Astrocyte of the cerebellum (primary cell): ENCODE measurements at places on chromosomes 16 and 17.

GRCh38 chr17:56707312-56708219 lies 114.1 kb downstream of the NOG start:
- DNase-seq, result no peak

GRCh38 chr17:55161935-55162555 lies 102.7 kb upstream of the HLF start:
- peak; percentile 53 for DNase-seq

DNA sequence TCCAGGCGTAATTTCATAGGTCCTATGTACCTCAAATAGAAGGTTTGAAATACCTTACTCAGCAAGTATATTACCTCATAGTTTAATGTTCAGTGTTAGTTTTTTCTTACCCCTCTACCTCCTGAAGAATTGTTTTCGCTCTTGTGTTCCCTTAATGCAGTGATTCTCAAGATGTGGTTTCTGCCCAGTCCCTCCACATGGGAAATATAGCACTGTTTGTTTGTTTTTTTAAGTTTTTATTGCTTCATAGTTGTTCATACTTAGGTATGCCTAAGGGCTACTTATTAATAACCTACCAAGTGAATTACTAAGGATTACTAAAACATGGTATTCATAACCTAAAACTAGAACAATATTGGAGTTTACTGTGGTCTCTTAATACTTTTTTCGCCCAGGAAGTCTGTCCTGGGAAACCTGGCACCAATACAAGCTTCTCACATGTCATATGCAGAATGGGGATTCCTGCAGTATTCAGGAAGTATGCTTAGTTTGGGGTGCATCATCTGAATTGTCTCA lies 5.0 kb downstream of the RSPRY1 start:
- DNase-seq, result no peak

GRCh38 chr16:84930298-84931106 lies 80.8 kb downstream of the ZDHHC7 start:
- no peak for DNase-seq

DNA sequence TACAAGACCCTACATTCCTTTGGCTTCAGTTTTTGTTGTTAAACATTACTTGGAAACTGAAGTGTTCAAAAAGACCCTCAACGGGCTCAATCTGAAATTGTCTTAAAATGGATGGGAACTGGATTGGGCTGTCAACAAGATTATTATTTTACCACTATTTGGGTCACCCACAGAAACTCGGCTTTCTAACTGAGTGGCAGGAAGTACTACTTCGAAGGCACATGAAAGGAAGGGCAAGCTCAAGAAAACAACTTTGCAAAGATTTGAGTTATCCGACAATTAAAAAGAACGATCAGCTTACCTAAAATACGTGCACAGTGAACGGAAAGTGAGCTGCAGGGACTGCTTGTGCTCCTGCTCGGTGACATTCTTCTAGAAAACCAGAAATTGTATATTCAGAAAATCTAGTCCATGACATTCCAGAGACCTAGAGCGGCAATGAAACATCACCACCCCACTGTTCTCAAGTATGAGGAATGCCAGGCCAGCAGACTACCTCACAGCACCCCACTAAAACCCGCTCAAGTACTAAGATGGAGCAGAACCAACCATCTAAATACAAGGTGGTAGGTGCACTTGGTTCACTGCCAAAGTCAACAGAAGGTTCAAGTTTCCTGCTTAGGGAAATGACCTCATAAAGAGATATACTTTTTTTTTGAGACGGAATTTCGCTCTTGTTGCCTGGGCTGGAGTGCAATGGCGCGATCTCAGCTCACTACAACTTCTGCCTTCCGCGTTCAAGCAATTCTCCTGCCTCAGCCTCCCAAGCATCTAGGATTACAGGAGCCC lies 60.5 kb downstream of the ZZEF1 start:
- no peak for DNase-seq

DNA sequence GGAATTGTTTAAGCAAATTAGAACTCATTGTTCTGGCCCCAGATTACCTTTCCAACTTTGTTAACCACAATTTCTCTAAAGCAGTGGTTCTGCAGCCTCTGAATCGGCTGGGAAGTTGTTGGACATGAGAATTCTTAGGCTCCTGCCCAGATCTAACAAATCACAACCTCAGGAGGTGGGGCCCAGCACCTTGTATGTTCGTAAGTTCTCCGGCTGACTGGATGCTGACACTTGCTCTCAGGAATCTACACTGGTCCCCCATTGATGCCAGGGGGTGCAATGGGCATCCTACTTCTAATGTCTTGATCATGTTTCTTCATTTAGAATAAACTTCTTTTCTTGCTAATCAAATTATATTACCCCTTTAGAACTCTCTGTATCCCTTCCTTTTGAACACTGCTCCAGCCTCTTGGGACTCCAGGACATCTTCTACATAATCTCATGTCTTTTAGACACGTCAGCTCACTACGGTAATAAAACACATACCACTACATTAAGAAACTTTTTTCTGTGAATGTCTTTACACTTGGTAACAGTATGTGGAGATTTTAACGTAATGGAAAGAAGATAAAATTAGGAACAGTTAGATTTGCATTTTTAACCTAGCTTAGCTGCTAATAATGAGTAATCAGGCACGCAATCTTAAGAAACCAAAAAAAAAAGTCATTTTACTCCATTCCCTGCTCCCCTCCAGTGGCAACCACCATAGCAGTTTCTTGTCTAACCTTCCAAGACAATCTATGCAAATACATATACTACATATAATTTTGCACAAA lies 143.2 kb downstream of the ITFG1 start:
- DNase-seq, result no peak

DNA sequence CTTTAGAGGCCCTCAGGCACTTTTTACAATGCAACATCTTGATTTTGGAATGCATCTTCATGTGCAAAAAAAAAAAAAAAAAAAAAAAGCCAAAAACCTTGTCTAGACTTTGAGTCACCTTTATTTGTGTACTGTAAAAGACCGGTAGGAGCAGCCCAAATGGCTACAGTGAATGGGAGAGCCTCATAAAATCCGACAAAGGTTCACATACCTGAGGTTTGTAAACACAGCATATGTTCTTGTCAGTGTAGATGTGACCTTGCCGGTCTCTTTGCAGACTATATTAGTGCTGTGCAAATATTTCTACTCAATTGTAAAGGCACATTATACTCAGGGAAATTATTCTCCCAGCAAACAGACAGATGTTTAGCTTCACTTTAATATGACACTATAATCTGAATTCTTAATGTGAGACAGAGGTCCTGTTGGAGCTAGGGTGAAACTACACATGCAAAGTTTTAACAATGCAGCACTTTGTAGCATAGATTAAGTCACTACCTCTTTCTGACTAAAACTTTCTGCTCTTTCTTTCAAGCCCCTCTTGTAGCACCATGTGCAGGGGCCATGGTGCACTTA lies 211.3 kb downstream of the CA10 start:
- DNase-seq, result no peak

GRCh38 chr16:14539631-14540030 lies 90.4 kb downstream of the PARN start:
- DNase-seq, result no peak

DNA sequence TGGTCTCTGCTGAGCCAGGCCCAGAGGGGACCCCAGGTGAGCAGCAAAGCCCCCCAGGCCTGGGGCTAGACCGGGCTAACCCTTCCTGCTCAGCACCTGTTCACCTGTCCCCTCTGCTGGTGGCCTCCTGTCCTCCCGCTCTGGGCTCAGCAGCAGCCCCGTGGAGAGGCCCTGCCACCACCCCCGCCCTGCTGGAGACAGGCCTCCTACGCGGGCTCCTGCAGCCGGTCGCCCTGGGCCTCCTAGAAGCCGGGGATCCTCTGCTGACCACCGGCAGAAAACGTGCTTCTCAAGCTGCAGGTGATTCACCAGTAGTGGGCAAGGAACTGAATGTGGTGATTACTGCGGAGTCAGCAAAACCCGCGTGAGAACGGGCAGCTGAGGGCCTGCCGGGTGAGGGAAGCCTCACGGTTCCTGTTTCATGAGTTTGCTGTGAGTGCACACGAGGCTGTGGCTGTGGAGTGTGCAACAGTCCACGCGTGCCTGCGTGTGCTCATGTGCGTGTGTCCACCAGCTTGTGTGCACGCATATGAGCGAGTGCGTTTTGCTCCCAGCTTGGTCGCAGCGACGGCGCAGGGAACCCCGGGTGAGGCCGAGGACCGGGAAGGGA lies 792 bp downstream of the SECTM1 start:
- peak; percentile 45 for DNase-seq

- no peak for DNase-seq
These were observed 16.2 kb upstream of the MYH3 start for GRCh38 chr17:10673312-10673711.

DNA sequence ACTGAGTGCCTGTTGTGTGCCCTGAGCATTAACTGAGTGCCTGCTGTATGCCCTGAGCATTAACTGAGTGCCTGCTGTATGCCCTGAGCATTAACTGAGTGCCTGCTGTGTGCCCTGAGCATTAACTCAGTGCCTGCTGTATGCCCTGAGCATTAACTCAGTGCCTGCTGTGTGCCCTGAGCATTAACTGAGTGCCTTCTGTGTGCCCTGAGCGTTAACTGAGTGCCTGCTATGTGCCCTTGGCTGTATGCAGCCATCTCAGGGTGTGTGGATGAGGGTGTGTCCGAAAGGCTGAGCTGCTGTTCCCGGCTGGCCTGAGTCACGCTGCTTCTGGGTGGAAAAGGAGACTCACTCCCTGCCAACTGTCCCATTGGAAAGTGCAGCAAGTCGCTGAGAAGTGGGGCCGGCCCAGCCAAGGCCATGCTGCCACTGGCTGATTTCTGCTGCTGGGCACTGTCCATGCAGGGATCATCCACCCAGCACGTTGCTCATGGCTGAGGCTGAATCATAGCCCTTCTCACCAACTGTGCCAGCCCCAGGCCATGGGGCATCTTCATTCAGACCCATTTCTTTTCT lies 113.8 kb downstream of the OR1D5 start:
- DNase-seq, result no peak

DNA sequence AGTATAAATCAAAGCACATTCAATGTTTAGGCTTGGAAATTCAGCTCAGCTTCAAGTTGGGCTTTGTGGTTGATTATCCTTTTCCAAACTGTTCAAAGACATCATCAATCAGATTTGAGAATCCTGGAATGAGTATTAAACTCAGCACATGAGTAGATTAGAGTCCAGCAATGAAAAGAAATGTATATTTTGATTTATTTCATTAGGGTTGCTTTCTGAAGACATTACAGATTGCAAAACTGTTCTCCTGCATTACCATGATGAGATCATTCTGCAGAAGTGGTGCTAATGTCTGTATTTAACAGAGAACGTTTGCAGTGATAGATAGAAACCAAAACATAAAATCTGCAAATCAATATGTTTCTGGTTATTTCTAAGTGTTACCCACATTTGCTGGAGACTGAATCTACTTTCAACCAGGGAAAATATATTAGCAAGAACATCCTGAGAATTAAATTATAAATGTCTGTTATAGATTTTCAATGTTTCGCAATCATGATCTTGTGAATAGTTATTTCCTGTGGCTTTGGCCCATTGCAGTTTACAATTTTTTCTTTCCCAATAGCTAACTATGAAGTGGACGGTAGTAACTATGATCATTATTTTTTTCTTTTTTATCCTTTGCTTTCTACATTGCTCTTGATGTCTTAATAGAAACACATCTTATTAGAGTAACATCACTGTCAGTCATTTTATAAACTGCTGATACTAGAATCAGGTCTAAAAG lies 1125.7 kb upstream of the GOT2 start:
- DNase-seq, result no peak

DNA sequence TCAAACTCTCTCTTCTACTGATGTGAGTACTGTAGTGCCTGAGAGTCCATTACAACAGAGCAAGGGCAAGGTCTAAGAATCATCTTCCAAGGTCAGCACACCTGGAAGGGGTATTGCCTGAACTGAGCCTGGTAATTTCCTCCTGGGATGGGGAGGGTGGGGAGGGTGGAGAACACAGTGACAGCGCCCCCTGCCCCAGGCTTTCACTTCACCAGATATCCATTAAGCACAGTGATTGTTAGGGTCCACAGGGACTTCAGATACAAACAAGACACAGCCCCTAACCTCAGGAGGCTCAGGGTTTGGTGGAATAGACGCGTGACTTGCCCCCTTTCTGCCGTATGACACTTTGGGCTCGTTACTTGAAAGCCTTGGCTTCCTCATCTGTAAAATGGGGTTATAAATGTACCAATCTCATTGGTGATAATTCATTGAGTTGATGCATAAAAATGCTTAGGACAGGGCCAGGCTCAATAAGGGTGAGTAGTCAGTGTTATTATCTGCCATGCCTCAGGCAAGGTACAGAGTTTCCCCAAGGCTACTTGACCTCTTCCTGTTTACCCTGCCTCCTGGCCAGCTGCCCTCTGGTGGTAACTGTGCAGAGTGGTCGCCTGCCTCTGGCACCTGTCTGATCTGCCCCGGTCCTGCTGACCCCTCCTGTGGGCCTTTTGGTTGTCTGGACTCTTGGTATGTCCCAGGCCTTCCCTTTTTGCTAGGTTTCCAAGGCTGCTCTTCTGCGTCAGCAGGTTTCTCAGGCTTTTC lies 13.1 kb upstream of the BRD7 start:
- DNase-seq, result no peak

GRCh38 chr17:41655611-41656111 lies 31.3 kb upstream of the KRT17 start:
- DNase-seq, result no peak

DNA sequence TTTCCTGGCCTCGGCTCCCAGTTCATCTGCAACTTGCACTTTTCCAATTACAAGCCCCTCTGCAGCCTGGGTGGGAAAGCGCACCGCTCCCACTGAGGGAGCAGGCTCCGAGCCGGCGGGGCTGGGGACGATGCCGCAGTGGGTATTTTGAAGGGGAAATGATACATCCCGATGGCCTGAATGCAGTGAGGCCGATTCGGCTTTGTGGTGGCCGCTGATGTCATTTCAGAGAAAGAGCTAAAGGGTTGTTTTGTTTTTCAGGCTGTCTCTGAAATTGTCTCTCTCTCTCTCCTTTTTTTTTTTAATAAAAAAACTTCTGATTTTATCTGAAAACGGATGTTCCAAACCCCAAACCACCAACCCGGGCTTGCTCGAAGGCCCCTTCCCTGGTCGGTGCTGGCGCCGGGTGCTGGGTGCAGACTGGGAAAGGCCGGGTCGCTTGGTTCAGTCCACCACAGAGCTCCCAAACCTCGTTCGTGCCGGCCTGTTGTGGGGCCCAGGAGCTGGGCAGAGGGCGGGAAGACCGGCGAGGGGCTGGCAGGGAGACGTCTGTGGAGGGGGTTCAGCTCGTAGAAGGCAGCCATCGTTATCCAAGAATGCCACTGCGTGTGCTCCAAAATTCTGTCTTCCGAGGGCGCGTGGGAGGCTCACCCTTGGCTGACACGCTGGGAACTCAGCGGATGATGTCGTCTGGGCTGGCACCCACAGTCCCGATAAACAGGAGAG lies 102.8 kb downstream of the FOXL1 start:
- DNase-seq, result no peak

DNA sequence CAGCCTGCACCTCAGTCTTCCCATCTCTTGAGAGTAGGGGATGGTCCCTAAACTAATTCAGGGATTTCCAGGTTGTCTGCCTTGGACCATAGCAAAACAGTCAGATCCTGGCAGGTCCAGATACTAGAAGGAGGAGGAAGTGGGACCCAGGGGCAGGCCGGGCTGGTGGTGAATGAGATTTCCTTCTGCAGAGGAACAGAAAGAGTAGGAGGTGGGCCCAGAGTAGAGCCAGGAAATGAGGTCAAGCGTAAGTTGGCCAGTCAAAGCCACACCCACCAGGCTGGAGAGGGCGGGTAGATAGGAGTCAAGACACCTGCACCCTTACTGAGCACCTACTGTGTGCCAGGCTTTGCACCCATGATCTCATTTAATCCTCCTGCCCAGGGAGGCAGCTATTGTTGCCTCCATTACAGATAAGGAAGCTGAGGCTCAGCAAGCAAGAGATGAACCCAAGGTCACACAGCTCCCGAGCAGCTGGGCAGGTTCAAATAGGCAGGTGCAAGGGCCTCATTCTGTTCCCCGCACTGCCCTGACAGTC lies 2.6 kb downstream of the CDH5 start:
- no peak for DNase-seq

- no peak for DNase-seq
These were observed 36.8 kb downstream of the HS3ST3B1 start for GRCh38 chr17:14337596-14338079.
